T-helper 2 cell (primary cell): ENCODE measurements at places on chromosomes 7 and 10.

GRCh38 chr7:2970861-2971260, 72.8 kb downstream of the CARD11 start:
- DNase-seq = no peak

- DNase-seq = no peak
These were observed 27.6 kb downstream of the TWIST1 start for GRCh38 chr7:19089797-19090196.

DNA sequence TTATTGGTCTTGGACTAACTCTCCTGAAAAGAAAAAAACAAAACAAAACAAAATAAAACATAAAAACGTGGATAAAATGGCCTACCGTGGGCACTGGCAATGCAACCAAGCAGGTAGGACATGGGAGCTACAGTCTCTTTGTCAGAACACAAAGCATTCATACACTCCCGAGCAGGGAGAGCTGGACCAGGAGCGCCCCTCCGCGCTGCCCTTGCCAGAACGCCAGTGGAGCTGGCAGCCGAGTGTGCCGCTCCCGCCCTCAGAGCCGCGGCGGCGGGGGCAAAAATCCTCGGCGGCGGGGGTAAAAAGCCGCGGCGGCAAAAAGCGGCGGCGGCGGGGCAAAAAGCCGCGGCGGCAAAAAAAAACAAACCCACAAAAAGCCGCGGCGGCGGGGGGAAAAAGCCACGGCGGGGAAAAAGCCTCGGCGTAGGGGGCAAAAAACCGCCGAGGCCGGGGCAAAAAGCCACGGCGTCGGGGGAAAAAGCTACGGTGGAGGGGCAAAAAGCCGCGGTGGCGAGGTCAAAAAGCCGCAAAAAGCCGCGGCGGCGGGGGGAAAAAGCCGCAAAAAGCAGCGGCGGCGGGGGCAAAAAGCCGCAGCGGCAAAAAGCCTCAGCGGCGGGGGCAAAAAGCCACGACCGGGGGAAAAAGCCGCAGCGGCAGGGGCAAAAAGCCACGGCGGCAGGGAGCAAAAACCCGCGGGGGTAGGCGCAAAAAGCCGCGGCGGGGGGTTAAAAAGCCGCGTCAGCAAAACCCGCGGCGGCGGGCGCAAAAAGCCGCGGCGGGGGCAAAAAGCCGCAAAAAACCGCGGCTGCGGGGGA, 418.1 kb downstream of the ZNF716 start:
- no peak for DNase-seq

- no peak for DNase-seq
These were observed 111.5 kb upstream of the SVIL start for GRCh38 chr10:29746080-29746797.

DNA sequence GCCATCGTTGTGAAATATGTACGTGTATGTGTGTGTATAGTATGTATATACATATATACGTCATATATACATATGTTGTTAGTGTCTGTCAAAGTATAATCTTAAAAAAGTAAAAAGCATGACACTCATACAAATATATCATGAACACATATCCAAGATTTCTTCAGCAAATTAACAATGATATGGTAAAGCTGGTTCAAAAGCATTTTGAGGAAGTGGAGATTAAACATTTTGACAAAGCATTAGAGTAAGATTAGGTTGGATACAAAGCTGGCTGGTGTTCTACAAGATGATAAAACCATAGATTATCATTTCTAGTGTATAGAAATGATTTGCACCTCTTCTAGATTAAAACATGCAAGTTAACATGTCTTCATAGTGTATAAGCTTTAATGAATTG, 771 bp upstream of the NUDCD3 start:
- no peak for DNase-seq

GRCh38 chr7:21962677-21963076, 17.0 kb upstream of the CDCA7L start:
- DNase-seq = no peak

DNA sequence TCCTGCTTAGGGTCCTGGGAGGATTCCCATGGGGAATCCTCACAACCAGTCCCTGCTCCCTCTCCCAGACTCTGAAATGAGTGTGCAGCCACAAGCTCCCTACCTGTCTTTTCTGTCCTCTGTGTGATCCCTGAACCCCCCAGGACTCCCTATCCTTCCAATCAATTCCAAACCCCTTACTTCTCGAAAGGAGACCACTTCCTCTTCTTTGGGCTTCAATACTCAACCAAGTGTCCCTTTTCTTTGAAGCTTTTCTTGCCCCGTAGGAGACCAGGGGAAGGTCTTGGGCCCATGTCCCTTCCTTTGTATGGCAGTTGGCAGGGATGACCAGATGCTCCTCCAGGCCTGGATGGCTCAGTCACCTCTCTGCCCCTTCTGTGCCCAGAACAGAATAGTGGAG, 1.7 kb downstream of the AEBP1 start:
- DNase-seq = no peak

- DNase-seq = peak; percentile 70
These were observed 40.5 kb downstream of the PRSS2 start for GRCh38 chr7:142811154-142811737.

- no peak for DNase-seq
These were observed 105.9 kb downstream of the ARHGAP12 start for GRCh38 chr10:31822616-31823318.

DNA sequence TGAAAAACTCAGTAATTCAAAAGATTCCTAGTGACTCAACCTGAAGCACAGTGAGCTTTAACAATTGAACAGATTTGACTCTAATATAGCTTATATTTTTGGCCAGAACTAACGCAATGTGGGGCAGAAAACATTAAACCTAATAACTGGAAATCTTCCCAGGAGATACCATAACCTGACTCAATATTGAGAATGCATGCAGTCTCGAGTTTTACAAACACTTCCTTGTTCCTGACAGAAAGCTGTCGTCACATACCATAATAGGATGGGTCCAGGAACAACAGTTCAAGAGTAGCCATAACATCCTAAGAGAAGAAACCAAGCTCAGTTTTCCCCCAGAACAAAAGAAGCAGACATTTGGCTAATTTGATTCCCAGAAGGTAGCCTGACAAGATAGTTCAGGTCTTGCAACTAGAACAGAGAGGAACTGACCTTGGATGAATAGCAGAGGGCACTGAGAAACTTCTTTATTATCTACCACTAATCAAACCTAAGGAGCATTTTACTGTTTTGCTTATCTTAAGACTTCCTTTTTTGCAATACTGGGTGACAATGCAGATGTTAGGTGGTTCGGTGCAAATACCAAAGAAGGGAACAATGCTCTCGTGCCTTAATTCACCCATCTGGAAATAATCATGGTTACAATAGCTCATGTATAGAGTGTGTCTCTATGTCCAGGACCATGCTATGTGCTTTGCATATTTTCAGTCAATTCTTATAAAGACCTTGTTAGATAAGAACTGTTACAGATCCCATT, 38.6 kb upstream of the ACSL5 start:
- no peak for DNase-seq

- no peak for DNase-seq
These were observed 258.8 kb upstream of the MYO3A start for GRCh38 chr10:25675204-25675603.

GRCh38 chr7:101058355-101058754, 26.9 kb upstream of the TRIM56 start:
- peak; percentile 25 for DNase-seq
